ENCODE measurements at places on chromosomes 4 and X.

- no peak for DNase-seq
Observed at GRCh38 chr4:80926891-80927290, 103.6 kb upstream of the BMP3 start.

DNA sequence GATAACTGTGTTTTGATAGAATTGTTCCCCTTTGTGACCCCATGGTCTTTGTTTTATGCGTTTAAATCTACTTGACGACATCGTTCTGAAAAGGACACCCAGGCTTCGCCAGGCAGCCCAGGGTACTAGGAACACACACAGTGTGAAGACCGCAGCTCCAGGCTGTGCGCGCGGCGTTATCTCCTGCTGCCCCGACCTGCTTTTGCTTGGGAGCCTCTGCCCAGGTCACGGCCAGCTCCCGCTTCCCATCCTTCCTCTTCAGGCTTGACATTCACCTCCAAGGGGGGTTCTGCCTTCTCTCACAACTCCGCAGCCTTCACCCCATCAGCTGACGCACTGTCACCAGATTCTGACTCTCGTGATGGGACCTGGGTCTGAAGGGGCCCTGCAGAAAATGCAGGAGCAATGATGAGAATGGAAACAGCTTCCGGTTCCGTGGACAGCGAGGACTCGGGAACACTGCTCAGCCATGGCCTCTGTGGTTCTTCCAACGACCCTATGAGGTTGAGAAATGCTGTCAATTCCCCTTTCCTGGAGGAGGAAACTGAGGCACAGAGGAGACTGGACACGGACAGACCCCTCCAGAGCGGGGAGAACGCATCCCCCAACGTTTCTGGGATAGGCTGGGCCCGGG, 536 bp upstream of the HTRA3 start:
- DNase-seq: no peak

- DNase-seq: no peak
Observed at GRCh38 chr4:16123356-16124084, 39.7 kb upstream of the PROM1 start.

- no peak for DNase-seq
Observed at GRCh38 chr4:85815796-85816459, 341.0 kb downstream of the ARHGAP24 start.

Data from stimulated activated CD4-positive, alpha-beta T cell treated with anti-CD3 and anti-CD28 coated beads, Interleukin-1b, Interleukin-23, amount 100 ng/mL, for 24 hours (primary cell).